ENCODE measurements at places on chromosomes 3 and 15.

DNA sequence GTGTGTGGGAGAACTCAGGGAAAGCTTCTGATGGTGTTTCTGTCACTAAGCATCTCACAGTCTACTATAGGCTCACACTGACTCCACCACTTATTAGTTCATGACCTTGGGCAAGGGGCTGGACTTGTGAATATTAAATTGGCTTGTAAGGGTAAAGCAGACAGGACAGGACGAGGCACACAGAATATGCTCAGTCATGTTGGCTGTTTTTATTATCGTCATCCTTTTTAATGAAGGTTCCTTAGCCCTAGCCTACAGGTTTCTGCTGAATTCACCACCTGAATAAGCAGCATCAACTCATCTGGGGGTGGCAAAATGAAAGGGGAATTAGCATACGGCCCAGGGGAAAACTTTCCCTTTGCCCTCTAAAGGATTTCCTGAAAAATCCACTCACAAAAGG, 39.6 kb upstream of the LIPC start:
- no peak for DNase-seq

GRCh38 chr3:188974856-188975599, 196.7 kb upstream of the TPRG1 start:
- DNase-seq, result no peak

GRCh38 chr3:17030438-17030837, 145.7 kb downstream of the PLCL2 start:
- no peak for DNase-seq

DNA sequence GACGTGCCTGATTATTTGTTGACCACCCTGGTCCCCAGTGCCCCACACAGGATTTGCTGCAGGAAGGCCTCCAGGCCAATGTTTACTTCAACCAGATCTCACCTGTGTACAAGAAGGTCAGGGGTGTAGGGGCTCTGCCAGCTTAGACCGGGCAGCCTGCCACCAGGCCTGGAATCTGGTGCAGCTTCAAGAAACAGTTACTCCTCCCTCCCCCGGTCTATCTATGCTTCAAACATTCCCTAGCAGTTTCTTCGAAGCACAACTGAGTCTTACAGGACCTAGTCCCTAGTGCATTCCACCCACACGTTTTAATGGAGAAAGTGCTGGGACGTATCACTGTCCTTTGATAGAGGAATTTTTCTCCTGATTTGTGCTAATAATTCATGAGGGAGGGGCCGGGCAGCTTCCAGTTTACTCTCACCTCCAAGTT, 8.0 kb downstream of the SH3BP5 start:
- no peak for DNase-seq

DNA sequence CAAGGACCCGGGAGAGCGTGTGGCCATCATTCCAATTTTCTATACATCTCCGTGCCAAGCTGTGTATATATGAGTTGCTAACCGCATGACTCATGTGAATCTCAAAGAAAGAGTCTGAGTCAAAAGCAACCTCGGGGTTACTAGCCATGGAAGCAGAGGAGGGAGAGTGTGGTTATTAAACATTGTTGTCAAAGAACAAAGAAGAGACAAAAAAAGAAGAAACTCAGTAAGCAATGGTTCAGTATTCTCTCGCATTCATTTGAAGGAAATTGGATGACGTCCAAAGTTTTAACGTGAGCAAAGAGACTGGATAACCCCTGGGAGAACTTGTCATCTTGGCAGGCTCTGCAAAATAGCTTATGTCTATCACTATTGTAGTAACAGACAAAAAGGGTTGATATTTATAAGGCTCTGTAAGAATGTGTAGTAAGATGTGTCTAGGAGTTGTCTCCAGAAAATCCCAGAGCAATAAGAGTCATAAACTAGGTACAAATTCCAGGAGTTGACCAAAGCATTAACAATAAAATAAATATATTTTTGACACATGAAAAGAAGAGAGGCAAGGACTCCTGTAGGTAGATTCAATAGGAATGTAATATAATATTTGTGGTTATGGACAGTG, 52.8 kb upstream of the GRM7 start:
- no peak for DNase-seq

GRCh38 chr3:7978087-7978422, 523.6 kb upstream of the LMCD1 start:
- DNase-seq, result no peak

DNA sequence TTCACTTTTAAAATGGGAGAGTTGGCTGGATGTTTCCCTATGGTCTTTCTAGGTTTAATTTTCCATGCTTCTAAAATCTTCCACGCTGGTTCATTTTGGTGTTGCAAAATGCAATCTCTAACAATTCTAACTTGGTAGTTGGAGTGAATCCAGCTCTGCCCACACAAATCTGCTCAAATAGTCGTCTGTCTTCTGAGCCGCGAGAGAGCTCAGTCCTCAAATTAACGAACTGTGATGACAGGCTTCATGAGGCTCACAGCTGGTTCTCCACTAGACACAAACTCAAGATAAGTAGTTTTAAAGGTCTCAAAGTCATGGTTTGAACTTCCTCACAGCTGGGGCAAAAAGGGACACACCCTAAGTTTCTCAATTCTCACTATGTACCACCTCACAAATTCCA, 178.6 kb upstream of the LYSMD4 start:
- DNase-seq, result no peak

DNA sequence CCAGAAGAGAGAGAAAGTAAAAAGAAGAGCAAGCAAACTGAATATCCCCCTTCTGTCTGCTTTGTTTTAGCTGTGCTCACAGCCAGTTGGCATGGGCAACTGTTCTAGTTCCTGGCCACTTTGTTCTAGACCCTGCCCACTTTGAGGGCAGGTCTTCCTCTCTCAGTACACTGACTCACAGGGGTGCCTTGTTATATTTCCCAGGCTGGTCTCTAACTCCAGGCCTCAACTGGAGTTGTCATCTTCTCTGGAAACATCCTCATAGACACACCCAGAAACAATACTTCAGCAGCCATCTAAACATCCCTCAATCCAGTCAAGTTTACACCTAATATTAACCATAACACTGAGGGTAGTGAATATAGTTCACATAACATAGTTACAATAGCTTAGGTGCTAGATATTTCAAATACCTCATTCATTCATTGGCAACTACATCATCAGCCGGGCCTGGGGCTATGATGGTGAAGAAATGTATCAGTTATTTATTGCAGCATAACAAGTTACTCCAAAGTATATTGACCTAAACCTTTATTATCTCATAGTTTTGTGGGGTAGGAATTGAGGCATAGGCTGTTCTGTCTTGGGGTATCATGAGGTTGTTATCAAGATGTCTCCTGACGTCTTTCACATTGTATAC, 106.0 kb downstream of the UBE2E2 start:
- no peak for DNase-seq

DNA sequence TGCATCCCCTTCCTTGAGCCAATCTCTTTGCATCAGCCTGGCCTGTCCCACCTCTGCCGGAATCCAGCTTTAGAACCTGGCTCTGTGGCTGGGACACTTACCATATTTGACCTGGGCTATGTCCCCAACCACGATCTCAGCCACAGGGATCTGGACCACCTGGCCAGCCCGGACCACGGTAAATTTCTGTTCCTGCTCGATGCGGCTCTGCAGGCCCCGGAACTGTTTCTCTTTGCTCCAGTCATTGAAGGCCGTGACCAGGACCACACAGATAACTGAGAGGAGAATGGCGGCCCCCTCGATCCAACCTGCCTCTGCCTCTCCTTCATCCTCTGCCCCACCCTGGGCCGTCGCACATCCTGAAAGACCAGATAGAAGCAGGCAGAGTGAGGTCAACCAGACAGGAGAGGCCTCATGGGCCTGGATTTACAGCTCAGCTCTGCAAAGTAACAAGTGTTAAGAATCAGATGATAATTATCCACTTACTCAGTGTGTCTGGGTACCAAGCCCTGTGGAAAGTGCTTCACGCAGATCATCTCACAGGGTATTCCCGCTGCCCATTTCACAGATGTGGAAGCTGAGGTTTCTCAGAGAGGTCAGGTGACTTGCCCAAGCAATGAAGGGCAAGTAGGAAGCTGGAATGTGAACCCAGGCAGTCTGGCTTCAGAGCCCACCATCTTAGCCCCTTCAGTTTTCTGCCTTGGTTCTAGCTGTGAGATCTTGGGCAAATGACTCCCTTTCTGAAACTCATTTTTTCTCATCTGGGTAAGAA, 81.3 kb upstream of the SEC13 start:
- no peak for DNase-seq

GRCh38 chr3:117726776-117727175, 1017.2 kb downstream of the TUSC7 start:
- no peak for DNase-seq

DNA sequence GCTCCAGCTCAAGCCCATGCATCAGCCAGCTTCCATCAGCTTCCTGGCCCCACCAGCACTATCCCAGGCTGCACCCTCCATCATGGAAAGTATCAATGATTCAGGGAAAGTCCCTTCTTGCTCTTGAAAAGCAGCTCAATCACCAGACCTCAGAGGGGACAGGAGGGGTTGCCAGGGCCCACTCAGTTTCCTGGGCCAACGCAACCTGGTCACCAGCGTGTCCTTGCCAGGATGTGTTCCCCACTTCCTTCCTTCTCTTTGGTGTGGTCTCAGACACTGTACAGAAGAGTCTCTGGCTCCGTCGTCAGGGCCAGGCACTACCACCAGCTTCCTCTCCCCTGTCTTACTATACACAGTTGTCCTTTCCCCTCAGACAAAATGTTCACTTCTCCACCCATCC, 3.0 kb downstream of the HDC start:
- peak; percentile 6 for DNase-seq

- DNase-seq, result no peak
Measured at GRCh38 chr15:79049416-79049815, 41.2 kb downstream of the RASGRF1 start.

DNA sequence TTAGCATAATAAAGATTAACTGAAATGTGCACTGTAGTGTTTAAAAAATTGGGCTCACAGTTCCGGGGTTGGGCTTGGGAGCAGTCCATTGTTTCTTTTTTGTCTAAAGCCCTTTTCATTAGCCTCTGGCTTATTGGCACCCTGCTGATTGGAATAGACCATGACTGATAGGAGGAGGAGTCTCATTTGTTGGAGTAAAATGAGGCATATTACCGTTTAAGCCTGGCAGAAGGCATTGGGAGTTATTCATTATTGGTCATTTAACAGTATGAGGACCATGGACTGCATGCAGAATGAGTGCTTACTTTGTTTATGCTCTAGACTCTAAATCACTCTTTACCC, 139.0 kb upstream of the CGNL1 start:
- DNase-seq, result no peak

GRCh38 chr3:97954228-97954827, 17.9 kb downstream of the RIOX2 start:
- DNase-seq, result no peak

DNA sequence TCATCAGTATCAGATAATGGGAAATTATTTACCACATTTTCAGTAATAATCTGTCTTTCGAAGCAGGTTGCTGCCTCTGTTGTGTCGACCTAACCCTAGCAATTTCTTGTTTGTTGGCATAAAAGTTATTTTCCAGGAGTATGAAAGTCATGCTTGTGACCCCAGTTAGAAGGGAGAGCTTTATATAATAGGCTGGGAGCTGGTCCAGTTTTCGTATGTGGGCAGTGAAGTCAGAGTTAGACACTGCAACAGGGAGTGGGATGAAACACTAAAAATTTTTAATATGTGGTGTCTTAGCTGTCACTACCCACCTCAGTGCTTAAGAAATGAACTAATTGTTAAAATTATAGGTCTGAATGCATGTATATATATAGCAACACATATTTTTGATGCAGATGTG, 348.5 kb downstream of the FEZF2 start:
- DNase-seq, result no peak

DNA sequence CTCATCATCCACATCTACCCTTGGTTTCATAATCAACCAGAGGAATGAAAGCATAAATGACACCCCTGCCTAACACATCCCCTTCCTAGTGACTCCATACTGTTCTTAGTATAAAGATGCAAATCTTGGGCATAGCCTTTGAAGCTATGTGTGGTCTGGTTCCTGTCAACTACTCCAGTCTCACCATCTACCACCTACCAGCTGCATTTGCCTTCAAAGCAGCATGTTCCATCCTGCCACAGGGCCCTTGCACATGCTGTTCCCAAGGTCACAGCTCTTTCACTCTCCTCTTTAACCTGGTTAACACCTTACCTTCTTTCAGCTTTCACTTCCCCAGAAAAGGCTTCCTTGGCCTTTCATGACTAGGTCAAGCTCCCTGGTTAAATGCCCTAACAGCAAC, 62.3 kb upstream of the ARHGEF3 start:
- no peak for DNase-seq

DNA sequence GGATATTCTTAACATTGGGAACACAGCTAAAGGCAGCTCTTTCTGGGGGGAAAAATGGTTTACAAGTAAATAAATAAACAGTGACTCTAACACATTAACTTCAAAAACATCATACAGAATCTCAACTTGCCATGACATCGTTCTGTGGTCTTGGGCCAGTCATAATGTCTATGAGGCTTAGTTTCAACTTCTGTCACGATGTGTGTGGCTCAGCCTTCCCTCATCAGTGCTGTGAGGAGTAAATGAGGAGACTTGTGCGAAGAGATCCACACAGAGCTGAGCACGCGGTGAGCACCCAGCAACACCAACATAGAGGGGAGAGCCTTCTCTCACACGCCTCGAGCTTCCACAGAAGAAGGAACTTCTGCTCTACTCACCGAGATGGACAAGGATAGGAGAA, 49.0 kb downstream of the DZIP1L start:
- DNase-seq, result no peak

DNA sequence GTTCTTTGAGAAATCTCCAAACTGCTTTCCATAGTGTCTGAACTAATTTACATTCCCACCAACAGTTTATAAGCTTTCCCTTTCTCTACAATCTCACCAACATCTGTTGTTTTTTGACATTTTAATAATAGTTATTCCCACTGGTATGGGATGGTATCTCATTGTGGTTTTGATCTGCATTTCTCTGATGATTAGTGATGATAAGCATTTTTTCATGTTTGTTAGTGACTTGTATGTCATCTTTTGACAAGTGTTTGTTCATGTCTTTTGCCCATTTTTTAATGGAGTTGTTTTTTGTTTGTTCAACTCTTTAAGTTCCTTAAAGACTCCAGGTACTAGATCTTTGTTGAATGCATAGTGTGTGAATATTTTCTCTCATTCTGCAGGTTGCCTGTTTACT, 116.6 kb upstream of the TSC22D2 start:
- no peak for DNase-seq

DNA sequence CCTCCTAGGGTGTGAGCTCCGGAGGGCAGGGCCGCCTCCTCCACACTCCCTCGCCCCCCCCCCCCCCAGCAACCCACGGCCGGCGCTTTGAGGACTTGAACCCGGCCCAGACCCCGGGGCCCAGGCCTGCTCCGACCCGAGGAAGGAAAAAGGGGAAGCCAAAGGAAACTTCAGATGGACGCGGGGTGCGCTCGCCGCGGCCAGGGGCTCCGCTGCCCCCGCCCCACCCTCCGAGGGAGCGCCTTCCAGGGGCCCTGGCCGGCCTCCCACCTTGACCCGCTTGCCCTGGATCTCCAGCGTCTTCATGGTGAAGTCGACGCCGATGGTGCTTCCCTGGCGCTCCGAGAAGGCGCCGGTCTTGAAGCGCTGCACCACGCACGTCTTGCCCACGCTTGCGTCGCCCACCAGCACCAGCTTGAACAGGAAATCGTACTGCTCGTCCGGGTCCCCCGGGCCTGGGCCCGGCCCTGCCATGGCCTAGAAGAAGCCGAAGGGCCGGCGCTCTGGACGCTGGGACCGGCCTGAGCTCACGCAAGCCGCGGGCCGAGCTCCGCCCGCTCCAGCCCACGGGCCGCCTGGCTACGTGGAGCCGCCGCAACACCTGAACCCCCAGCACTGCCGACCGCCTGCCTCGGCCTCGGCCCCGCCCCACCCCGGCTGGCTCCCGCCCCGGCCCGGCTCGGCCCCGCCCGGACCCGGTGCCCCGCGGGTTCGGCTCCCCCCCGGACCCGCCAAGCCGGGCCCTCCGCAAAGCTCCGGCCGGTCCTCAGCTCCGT, 400 bp downstream of the RAB43 start:
- DNase-seq, result peak; percentile 35

Data from stimulated activated CD8-positive, alpha-beta memory T cell treated with anti-CD3 and anti-CD28 coated beads, Interleukin-4, amount 100 ng/mL, for 4 hours (primary cell).